ENCODE measurements at places on chromosomes 13 and 19.

DNA sequence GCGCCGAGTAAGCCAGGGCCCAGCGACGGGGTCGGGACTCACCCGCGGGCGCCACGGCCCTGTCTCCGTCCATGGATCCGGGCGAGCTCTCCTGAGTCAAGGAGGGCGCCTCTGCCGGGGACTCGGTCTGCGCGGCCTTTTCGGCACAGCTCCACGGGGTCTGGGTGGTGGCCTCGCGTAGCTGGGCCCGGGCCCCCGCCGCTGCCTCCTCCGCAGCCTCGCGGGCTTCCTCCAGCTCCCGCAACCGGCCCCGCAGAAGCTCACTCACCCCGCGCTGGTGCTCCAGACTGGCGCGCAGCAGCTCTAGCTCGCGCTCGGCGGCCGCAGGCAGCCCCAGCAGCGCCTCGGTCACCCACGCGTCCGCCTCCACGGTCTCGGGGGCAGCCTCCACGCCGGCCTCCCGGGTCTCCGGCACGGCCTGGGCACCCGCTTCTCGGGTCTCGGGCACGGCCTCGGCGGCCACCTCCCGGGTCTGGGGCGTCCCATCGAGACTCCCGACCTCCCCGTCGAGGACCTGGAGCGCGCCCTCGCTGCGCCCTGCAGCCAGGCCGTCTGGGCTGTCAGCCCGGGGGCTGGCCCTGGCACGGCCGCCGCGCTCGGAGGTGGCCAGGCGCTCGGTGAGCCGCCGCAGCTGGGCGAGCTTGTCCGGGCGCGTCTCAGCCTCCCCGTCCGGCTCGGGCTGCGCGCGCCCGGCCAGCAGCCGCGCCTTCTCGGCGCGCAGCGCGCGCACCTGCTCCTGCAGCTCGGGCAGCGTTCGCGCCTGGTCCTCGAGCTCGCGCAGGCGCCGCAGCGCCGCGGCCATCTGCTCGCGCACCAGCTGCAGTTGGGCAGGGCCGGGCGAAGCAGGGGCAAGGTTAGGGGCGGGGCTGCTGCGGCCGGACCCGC lies 8.4 kb downstream of the KANK3 start:
- DNase-seq, result peak; percentile 71

GRCh38 chr13:31894931-31895330 lies 136.6 kb upstream of the FRY start:
- no peak for DNase-seq

GRCh38 chr13:98039261-98039660 lies 85.8 kb downstream of the IPO5 start:
- DNase-seq, result no peak

DNA sequence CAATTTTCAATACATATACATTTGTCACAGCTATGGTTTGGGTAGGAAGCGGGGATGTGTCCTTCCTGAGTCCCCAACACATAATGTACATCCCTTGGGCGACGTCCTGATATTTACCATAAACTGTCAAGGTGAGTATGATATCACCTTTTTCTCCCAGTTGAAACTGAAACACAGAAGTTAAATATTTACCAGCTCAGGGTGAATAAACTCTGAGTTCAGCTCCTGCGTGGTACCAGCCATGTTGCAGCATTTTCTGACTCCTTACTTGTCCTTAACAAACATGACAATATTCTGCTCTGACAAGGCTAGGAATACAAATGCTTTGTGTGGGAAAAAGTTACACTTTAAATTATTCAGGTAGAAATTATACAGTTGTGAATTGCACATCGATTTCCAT lies 294.2 kb downstream of the TEX29 start:
- no peak for DNase-seq

GRCh38 chr13:74533226-74533625 lies 399.0 kb upstream of the KLF12 start:
- no peak for DNase-seq

DNA sequence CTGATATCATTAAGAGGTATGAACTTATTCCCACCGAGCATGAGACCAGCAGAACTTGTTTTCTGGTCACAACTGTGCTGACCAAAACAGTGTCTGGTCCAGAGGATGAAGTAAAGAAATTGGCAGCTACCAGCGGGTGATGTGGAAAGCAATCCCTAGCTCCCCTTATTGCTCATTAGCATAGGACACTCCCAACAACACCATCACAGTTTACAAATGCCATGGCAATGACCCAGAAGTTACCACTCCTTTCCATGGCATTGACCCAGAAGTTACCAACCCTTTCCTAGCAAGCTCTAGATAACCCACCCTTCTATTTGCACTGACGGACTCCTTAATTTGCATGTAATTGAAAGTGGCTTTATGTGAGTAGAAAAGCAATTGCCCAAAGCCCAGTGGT lies 1856.1 kb downstream of the OLFM4 start:
- no peak for DNase-seq

- no peak for DNase-seq
These were observed 26.0 kb downstream of the VSTM2B start for GRCh38 chr19:29551774-29552173.

DNA sequence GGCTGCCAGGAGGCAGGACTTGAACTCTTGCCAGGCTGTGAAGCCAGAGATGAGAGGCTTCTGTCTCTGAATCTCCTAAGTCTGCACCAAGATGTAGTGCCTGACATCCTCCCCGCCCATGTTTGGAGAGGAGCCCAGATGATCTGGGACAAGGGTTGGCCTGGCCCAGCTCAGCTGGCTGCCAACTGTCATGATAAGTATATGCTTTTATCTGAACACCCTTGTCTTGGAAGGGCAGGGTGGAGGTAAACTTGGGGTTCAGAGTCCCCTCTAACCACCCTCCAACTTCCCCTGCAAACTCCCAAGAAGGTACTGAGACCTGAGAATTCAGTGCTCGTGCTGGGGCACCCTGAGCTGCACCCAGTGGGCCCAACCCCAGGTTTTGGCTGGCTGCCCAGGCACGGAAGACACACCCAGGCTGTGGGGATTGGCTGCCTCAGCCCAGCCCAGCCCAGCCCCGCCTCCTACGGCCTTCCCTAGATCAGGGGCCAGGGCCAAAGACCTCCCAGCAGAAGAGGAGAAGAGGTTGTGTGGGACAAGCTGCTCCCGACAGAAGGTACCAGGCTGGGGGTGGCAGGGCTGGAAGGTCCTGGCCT lies at the start of gene CYP4F12:
TSS of gene CYP4F12 (plus strand) at position 508 of the 596 bp plus-strand sequence. CDS start 443 bp downstream, outside the sequence.
- no peak for DNase-seq

- DNase-seq, result no peak
These were observed 307.6 kb downstream of the SPRY2 start for GRCh38 chr13:80033286-80033685.

DNA sequence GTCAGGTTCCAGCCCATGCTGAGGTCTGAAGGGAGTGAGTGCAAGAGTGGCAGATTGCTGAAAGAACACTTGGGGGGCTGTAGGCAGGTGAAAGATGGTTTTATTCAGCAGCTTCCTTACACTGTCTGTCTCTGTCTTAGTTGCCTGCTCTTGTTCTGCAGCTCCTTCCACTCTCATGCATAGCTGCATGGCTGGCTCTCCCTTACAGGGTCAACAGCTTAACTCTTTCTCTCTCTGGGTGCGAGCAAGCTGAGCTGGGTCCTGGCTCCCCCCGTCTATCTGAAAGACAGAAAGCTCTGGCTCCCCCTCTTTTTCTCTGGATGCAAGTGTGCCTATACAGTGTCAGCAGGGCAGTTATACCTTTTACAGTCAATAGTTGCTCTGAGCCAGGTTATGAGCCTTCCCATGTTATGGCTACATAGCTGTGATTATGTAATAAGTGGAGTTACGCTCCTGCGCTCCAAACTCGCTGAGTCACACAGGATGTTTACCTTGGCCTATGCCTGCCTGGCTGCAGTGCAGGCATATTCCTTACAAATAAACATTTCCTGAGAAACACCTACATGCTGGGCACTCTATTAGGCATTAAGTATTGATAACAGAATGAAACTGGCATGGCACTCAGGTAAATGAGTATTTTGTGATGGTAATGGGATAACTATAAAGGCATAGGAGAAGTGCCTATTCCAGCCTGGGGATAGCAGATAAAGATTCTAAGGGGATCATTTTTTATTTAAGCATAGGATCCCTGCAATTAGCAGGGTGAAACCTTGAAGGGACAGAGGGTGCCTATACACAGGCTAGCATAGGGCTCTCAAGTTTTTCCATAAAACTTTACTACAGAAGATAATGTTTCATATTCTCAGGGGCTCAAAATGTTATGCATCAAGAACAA lies 826.9 kb upstream of the PCDH9 start:
- no peak for DNase-seq

DNA sequence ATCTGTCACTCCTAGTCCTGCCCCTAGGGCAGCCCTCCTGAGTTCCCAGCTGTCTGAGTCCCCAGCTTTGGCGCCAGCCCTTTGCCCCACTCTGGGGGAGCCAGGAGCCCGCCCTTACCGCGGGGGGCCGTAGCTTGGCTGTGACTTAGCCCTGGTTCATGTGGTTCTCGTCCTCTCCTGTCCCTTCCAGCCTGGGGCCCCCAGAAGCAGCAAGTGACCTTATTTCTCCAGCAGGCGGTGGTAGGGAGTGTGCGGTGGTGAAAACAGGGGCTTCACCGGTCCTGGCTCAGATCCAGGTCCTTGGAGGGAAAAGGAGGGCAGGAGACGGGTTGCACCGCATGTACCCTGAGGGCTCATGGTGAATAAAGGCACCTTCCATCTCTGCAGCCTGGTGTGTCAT lies 7.9 kb downstream of the GIPC3 start:
- no peak for DNase-seq

GRCh38 chr19:13952931-13953531 lies 722 bp downstream of the DCAF15 start:
- DNase-seq, result peak; percentile 29

- DNase-seq, result no peak
These were observed 771.3 kb upstream of the ARGLU1 start for GRCh38 chr13:107339209-107339608.

- DNase-seq, result no peak
These were observed 251.4 kb downstream of the VWA8 start for GRCh38 chr13:41709511-41709910.

GRCh38 chr19:48553676-48554384 lies 1.9 kb downstream of the SULT2B1 start:
- no peak for DNase-seq

DNA sequence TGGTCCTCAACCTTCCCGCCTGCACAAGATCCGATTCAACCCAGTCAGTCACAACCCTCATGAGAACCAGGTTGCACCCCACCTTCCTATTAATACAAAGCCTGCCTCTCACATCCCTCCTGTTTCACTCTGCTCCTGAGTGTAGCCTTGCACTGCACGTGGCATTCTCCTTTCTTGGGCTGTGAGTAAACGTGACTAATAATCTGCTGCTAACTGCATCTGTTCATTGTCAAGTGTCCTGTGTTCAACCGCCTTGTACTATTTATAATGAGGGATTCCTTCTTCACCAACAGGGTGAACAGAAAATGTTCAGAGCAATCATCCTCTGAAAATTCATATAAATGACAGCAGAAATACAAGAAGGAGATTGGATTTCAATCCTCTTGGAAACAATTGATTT lies 1608.2 kb downstream of the SLITRK5 start:
- peak; percentile 1 for DNase-seq
